Neural progenitor cell (in vitro differentiated cells): ENCODE measurements at places on chromosomes 7 and 10. TPM values are rescaled to one million over a fixed set of nuclear protein-coding genes. Genes with fewer than 3 reads are reported as not detected.

Gene COL28A1
- 0.43 and 0.60 TPM in 2 replicates for total RNA-seq

Gene SPDYE6
- not detected in 2 replicates for total RNA-seq

Gene EBLN1
- not detected in 2 replicates for total RNA-seq

Gene ACHE
- total RNA-seq = 0.90 TPM in 1 of 2 replicates, not detected in the other

Gene SOSTDC1
- 1.9 TPM in 2 replicates for total RNA-seq

Gene PPRC1
- total RNA-seq = 11.7 and 15.4 TPM in 2 replicates

Gene MMD2
- 0.28 TPM in 1 of 2 replicates, not detected in the other for total RNA-seq

Gene SUV39H2
- total RNA-seq = 67.9 and 112 TPM in 2 replicates

Gene POLR2J
- total RNA-seq = 11.4 and 26.2 TPM in 2 replicates

Gene AKR1C8
- not detected in 2 replicates for total RNA-seq

Gene VAX1
- 0.25 TPM in 1 of 2 replicates, not detected in the other for total RNA-seq

Gene LRRC18
- not detected in 2 replicates for total RNA-seq

Gene TMEM140
- not detected in 2 replicates for total RNA-seq

Gene CNOT4
- total RNA-seq = 19.1 and 21.4 TPM in 2 replicates

DNA sequence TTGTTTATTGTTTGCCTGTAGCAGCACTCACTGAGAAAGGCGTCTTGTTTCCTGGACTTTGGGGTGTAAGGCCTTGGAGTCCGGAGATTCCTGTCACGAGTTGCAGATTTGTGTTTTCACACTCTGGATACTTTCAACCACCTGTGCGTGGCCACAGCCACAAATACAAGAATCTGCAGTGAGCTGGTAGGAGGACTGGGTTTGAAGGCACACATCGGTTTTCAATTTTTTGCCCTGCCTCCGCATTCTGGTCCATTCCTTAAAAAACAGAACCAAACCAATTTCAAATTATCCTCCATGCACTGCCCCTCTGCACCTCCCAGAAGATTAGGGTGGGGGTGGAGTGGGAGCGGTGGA lies 619 bp downstream of the EXOC4 start:
- H3K4me1 ChIP-seq = peaks cover 10% of the 10 kb centered on the region
- no peaks in the 10 kb centered on the region for H3K36me3 ChIP-seq
- no peak overlapping the region for H3K27ac ChIP-seq
- H3K27me3 ChIP-seq = no peaks in the 10 kb centered on the region
- H3K4me3 ChIP-seq = peak overlapping the region; percentile 65

DNA sequence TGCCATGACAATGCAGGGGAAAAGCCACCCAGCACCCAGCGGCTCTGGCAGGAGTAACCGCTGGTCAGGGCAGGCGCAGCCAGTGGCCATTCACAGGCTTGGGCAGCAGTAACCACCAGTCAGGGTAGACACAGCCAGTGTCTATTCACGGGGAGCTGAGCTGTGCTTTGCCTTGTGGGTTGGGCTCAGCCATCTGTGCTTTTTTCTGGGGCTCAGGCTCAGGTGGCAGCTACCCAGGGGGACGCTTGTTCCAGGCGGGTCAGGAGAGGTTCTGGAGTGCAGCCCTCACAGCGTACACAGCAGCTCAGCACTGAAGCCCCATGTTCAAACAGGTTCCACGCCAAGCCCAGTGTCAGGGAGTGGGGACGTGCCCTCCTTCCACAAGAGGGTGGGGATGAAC lies 28.5 kb downstream of the FOXL3 start:
- peaks cover 21% of the 10 kb centered on the region for H3K27me3 ChIP-seq
- H3K4me3 ChIP-seq = no peak overlapping the region
- peaks cover 9% of the 10 kb centered on the region for H3K4me1 ChIP-seq
- no peaks in the 10 kb centered on the region for H3K36me3 ChIP-seq

- no peaks in the 10 kb centered on the region for H3K36me3 ChIP-seq
- H3K27me3 ChIP-seq = no peaks in the 10 kb centered on the region
- DNase-seq = no peak
- no peak overlapping the region for H3K4me3 ChIP-seq
Observed at GRCh38 chr7:134245253-134245652, 71.5 kb downstream of the SLC35B4 start.

DNA sequence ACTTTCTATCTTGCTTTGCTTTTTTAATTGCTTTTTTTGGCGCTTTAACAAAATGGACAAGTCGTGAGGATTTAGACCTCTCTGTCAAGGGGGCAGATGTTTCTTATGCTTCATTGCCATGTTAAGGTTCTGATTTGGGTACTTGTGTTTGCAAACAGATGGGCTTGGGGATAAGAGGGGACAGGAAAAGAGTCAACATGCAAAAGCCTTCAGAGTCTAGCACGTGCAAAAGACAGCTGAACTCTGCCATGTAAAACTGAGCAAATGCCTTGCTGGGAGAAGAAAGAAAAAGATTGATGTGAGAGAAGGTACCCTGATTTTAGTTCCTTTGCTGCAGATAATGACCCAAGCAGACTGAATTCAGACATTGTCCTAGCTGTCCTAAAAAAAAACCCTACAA lies 173.1 kb downstream of the KIAA1217 start:
- no peaks in the 10 kb centered on the region for H3K27me3 ChIP-seq
- no peak overlapping the region for H3K4me3 ChIP-seq
- no peak for DNase-seq
- H3K36me3 ChIP-seq = no peaks in the 10 kb centered on the region

GRCh38 chr7:50156163-50156562 lies 63.1 kb upstream of the ZPBP start:
- DNase-seq = no peak
- H3K27me3 ChIP-seq = no peaks in the 10 kb centered on the region
- H3K36me3 ChIP-seq = no peaks in the 10 kb centered on the region
- no peaks in the 10 kb centered on the region for H3K4me1 ChIP-seq
- no peak overlapping the region for H3K27ac ChIP-seq
- H3K4me3 ChIP-seq = no peak overlapping the region

DNA sequence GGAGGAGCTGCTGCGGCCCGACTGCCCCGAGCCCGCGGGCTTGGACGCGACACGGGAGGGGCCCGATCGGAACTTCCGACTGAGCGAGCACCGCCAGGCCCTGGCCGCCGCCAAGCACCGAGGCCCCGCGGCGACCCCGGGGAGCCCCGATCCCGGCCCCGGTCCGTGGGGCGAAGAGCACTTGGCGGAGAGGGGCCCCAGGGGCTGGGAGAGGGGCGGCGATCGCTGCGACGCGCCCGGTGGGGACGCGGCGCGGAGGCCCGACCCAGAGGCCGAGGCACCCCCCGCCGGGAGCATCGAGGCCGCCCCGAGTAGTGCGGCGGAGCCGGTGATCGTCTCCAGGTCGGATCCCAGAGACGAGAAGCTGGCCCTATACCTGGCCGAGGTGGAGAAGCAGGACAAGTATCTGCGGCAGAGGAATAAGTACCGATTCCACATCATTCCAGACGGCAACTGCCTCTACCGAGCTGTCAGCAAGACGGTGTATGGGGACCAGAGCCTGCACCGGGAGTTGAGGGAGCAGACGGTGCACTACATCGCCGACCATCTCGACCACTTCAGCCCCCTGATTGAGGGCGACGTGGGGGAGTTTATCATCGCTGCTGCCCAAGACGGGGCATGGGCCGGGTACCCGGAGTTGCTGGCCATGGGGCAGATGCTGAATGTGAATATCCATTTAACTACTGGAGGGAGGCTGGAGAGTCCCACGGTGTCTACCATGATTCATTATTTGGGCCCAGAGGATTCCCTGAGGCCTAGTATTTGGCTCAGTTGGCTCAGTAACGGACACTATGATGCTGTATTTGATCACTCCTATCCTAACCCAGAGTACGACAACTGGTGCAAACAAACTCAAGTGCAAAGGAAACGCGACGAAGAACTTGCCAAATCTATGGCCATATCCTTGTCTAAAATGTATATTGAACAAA lies 1.4 kb downstream of the OTUD1 start:
- H3K4me1 ChIP-seq = peaks cover 12% of the 10 kb centered on the region
- H3K36me3 ChIP-seq = no peaks in the 10 kb centered on the region
- no peak overlapping the region for H3K27ac ChIP-seq

DNA sequence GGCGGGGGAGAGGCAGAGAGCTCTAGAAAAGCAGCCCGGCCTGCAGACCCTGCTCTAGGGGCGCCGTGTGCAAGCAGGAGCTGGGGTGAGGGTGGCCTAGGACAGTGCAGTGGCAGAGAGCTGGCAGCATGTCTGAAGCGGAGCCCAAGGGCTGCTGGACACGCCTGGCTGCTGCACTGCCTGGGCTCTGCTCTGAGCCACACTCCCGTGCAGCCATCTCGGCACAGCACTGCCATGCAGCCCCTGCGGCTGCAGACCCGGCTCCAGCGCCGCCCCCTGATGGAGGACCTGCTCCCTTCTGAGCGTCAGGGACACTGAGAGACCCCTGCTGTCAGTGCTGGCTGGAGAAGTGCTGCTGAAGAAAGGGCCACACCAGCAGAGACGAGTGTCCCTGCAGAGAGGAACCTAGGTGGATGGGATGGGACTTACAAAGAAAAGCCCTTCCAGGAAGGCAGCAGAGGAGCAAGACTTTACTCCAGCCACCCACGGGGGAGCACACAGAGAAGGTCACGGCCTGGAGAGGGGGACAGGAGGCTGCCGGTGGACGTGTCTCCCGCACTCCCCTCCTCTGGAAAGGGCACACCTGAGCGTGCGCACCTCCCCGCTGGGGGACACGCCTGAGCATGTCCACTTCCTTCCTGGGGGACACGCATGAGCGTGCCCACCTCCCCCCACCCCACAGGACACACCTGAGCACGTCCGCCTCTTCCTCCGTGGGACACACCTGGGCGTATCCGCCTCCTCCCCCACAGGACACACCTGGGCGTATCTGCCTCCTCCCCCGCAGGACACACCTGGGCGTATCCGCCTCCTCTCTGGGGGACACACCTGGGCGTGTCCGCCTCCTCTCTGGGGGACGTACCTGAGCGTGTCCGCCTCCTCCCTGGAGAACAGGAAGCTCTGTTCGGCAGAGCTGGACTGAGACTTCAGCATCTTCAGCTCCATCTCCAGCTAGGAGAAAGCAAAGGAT lies 252.9 kb downstream of the MAD1L1 start:
- H3K4me1 ChIP-seq = no peaks in the 10 kb centered on the region
- H3K27ac ChIP-seq = no peak overlapping the region
- H3K4me3 ChIP-seq = no peak overlapping the region
- H3K36me3 ChIP-seq = no peaks in the 10 kb centered on the region
- no peak for DNase-seq

DNA sequence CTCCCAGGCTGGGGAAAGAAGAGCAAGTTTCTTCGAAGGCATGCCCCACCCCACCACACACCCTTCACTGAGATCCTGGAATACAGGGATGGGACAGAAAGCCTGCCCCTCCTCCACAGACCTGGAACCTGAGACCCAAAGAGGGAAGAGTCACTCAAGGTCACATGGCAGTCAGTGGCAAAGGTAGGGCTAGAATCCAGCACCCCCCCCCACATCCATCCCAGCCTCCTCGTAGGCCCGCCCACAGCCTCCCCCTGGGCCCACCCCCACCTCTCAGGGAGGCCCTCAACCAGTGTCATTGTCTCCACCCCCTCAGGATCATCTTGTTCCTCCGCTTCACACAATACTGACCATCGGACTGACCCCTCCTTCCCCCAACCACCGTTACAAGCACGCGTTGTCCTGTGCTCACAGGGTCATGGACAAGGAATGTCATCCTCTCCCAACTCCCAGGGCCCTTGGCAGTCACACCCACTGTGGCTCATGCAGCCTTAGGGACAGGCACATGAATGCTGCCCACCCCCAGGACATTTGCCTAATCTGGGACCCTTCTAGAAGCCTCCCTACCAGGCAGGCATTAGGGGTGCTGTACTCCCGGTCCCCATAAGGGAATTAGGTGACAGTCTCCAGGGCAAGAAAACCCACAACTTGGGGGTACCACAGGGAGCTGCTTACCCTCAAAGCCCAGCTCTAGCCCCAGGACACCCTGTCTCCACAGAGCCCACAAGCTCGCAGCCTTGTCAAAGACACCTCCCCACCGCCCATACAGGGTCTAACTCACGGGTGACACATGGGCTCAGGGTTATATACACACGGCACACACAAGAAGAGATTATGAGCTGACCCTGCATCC lies 1.4 kb downstream of the KCNH2 start:
- no peak overlapping the region for H3K27ac ChIP-seq
- DNase-seq = peak; percentile 50
- H3K36me3 ChIP-seq = no peaks in the 10 kb centered on the region
- H3K4me1 ChIP-seq = peaks cover 55% of the 10 kb centered on the region

GRCh38 chr7:45670717-45671116 lies 96.5 kb downstream of the ADCY1 start:
- no peaks in the 10 kb centered on the region for H3K27me3 ChIP-seq
- H3K4me3 ChIP-seq = no peak overlapping the region
- DNase-seq = no peak
- H3K36me3 ChIP-seq = no peaks in the 10 kb centered on the region

DNA sequence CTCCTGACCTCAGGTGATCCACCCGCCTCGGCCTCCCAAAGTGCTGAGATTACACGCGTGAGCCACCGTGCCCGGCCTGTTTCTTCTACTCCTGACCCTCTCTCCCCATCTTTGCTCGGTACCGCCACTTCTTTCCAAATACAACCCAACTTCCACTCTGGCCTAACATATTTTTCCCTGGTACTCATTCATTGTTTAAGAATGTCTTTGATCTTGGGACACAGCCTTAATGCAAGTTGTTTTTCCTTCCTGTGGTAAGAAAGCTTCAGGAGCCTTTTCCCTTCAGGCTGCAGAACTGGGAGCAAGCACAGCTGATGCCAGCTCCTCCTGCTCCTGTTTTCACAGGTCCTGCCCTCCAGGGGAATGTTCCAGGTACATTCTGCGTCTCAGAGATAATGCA lies 13.7 kb downstream of the CALML3 start:
- DNase-seq = no peak
- H3K4me3 ChIP-seq = no peak overlapping the region
- H3K4me1 ChIP-seq = no peaks in the 10 kb centered on the region
- H3K27ac ChIP-seq = no peak overlapping the region
- peaks cover 5% of the 10 kb centered on the region for H3K36me3 ChIP-seq

GRCh38 chr7:77687747-77688144 lies 8.5 kb upstream of the RSBN1L start:
- H3K36me3 ChIP-seq = no peaks in the 10 kb centered on the region
- H3K4me3 ChIP-seq = no peak overlapping the region
- H3K27me3 ChIP-seq = no peaks in the 10 kb centered on the region
- no peak overlapping the region for H3K27ac ChIP-seq
- peaks cover 4% of the 10 kb centered on the region for H3K4me1 ChIP-seq

GRCh38 chr7:146740039-146740438 lies 623.4 kb downstream of the CNTNAP2 start:
- no peaks in the 10 kb centered on the region for H3K27me3 ChIP-seq
- H3K27ac ChIP-seq = no peak overlapping the region

DNA sequence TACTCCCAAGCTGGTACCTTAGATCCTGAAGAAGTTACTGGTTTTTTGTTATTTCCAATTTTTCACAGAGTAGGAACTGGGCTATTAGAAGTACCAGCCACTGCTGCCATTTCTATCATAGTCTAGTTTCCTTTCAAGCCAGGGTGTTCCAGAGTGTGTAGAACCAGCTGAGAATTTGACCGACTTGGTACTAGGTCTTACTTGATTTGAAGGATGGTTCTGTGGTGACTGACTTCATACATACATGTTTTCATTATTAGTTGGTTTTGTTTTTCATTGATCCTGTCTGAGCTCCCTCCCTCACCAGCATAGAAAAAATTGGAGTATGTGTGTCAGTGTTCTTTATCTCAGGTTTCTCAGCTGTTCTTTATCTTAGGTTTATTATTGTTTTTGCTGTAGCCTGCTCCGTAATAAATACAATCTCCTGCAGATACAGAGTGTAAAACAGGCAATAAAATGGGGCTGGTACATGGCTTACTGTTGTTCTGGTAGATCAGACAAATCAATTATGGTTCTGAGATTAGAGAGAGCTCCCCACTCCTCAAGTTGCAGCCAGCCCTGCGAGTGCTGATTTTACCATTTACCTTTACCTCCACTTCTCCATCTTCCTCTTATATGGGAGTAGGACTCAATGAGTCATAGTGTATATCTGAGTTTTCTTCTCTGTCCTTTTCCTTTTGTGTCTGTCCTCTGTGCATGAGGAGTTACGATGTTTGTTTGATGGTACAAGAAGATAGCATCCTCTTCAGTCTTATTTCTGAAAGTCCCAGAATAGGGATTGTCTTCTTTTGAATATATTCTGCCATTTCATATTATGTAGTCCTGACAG lies 122.6 kb downstream of the LRRC4 start:
- H3K27ac ChIP-seq = no peak overlapping the region
- H3K36me3 ChIP-seq = no peaks in the 10 kb centered on the region
- H3K27me3 ChIP-seq = no peaks in the 10 kb centered on the region
- no peak overlapping the region for H3K4me3 ChIP-seq
